ENCODE measurements at places on chromosomes 1 and 21.

GRCh38 chr1:54287176-54287650 lies 87.2 kb downstream of the MRPL37 start:
- H3K4me1 ChIP-seq, result peaks cover 80% of the 10 kb centered on the region
- H3K27me3 ChIP-seq, result no peaks in the 10 kb centered on the region
- peak overlapping the region; percentile 55 for H3K27ac ChIP-seq
- peak overlapping the region; percentile 75 for H3K4me3 ChIP-seq
- peak; percentile 83 for DNase-seq

DNA sequence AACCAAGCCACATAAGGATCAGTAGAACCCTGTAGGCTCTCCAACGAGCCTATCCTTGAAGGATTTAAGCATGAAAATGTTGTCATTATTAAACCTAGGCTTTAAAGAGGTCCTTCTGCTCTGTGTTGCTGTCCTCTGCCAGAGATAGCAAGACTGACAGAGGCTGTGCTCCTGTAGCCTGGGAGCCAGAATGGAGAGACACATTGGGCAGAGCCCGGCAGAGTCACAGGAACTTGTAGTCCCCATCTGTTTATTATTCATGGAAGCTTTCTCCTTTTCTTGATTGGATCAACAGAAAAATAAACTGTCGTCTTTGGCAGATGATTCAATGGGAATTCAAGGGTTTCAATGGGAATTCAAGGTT lies 19.2 kb upstream of the SLAMF1 start:
- DNase-seq, result no peak
- H3K36me3 ChIP-seq, result peaks cover 8% of the 10 kb centered on the region
- no peaks in the 10 kb centered on the region for H3K27me3 ChIP-seq
- peak overlapping the region; percentile 63 for H3K4me3 ChIP-seq
- peaks cover 72% of the 10 kb centered on the region for H3K4me1 ChIP-seq

DNA sequence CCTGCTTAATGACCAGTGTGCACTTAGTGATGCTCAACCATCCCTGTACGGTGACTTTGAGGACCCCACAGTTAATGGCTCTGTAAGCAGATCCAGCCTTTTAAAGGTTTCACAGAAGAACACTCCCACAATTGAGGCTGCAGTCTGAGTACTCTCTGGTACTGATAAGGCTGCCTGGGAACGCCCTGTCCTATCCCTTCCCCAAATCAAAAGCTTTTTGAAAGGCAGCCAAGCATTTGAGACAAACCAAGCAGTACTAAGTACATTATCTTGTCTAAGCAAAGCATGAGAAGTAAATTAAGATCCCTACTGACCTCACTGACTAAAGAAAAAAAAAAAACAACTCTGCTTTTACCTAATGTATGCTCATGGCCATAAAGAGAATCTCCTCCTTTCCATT lies 60.7 kb downstream of the SH3GLB1 start:
- peaks cover 3% of the 10 kb centered on the region for H3K36me3 ChIP-seq
- no peaks in the 10 kb centered on the region for H3K4me1 ChIP-seq
- peaks cover 9% of the 10 kb centered on the region for H3K27me3 ChIP-seq
- no peak overlapping the region for H3K4me3 ChIP-seq
- DNase-seq, result no peak

GRCh38 chr1:29209173-29209572 lies 21.6 kb downstream of the MECR start:
- no peaks in the 10 kb centered on the region for H3K27me3 ChIP-seq
- no peaks in the 10 kb centered on the region for H3K4me1 ChIP-seq
- H3K36me3 ChIP-seq, result peaks cover 2% of the 10 kb centered on the region
- no peak for DNase-seq
- H3K27ac ChIP-seq, result peak overlapping the region; percentile 3

DNA sequence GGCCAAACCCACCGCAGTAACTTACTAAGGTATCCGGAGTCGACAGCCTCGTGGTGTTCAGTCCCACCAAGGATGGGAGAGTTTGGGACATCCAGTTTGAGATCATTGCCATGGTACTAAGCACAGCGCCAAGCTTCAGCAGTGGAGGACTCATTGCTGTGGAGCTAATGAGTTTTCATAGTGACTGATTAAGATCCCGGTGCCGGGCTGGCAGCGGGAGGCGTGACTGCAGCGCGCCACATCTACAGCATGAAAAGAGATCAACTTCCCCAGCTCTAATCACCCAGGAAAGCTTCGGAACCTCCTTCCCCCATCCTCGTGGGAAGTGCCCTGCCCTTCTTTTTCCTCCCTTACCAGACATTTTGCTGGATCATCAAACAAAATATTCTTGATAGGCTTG lies 149.9 kb downstream of the OLFM3 start:
- H3K4me1 ChIP-seq, result no peaks in the 10 kb centered on the region
- no peaks in the 10 kb centered on the region for H3K36me3 ChIP-seq
- no peak overlapping the region for H3K27ac ChIP-seq
- DNase-seq, result no peak

GRCh38 chr1:47435506-47436303 lies 2.1 kb upstream of the FOXD2 start:
- peak overlapping the region; percentile 98 for H3K4me3 ChIP-seq
- DNase-seq, result no peak
- H3K27me3 ChIP-seq, result peaks cover 42% of the 10 kb centered on the region
- H3K4me1 ChIP-seq, result peaks cover 49% of the 10 kb centered on the region
- peaks cover 2% of the 10 kb centered on the region for H3K36me3 ChIP-seq
- H3K27ac ChIP-seq, result no peak overlapping the region

Data from activated T-cell treated with anti-CD3 and anti-CD28 coated beads, Interleukin-2, amount 50 U/mL, for 72 hours (primary cell).